Occipital lobe (tissue), 3 donors: ENCODE measurements at places on chromosomes 1 and 21.
A peak's percentile ranks its signal among the peaks of the same experiment; 100 is the strongest.

DNA sequence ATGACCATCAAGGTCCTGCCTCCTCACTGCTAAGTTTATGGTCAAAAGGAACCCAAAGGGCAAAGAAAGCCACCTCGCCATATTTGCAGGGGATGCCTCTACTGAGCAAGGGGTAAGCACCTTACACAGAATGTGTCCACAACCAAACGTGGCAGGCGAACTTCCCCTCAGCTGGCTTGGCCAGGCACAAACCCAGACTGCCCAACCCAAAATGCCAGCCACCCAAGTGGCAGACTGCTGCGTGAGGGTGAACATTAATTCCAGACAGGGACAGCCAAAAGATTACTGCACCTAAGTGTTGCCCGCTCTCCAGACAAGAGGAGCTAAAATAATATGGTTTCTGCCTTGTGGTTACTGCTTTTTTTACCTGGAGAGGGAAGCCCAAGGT lies 16.0 kb downstream of the ZNF697 start:
- no peak for DNase-seq

GRCh38 chr1:218942431-218942830 lies 231.2 kb upstream of the LYPLAL1 start:
- DNase-seq: no peak

DNA sequence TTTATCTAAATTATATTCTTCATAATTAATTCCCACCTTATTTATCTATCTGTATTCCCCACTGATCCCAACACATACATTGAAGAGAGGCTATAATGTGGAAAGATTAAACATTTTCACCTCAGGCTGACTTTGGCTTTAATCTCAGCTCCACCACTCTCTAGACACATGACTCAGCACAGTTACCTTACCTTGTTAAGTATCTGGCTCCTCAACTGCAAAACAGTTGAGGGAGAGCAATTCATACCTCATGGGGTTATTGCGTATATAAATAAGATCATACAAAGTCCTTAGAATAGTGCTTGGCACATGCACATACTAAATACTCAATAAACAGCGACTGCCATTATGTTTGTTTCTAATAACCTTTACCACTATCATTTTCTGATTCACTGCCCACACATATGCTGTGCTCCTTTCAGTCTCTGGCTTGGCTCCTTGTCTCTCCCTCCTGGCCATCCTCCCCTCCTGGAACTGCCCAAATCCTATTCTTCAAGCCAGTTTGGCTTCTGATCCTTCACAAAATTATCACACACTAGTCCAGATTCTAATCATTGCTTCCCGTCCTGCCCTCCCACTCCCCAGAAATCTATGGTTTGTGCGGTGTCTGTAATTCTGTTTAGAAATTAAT lies 50.1 kb downstream of the BCL9 start:
- no peak for DNase-seq

DNA sequence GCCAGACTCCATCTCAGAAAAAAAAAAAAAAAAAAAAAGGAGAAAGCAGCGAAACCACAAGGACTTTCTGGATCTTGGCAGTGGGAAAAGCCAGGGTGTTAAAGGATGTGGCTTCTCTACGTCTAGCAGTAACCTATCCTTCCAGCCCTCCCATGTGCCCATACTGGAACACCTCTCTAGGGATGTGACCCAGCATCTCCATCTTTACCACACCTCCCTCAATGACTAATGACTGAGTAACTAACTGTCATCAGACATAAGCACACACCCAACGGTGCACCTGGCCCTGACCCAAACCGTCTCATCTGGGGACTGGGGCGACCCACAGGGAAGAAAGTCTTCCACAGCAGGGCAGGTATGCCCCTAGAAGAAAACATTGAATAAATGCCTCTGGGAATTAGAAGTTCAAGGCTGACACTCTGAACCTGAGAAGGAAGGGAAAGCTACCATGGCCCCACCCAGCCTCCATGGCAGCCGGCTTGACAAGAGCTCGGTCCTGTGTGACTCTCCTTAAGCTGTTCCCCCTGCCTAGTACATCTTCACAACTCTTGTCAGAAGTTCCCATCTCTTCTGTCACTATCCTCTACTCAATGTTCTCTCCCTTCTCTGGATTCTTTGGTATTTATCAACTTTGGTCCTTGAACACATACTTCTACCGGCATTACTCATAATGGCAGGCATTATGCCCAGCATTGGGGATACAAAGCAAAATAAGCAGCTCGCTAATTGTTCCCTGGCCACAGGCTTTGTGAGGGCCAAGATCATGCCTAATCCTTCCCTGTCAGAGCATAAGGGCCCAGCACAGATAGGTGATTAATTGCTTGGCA lies 14.8 kb upstream of the PAQR6 start:
- DNase-seq: no peak

DNA sequence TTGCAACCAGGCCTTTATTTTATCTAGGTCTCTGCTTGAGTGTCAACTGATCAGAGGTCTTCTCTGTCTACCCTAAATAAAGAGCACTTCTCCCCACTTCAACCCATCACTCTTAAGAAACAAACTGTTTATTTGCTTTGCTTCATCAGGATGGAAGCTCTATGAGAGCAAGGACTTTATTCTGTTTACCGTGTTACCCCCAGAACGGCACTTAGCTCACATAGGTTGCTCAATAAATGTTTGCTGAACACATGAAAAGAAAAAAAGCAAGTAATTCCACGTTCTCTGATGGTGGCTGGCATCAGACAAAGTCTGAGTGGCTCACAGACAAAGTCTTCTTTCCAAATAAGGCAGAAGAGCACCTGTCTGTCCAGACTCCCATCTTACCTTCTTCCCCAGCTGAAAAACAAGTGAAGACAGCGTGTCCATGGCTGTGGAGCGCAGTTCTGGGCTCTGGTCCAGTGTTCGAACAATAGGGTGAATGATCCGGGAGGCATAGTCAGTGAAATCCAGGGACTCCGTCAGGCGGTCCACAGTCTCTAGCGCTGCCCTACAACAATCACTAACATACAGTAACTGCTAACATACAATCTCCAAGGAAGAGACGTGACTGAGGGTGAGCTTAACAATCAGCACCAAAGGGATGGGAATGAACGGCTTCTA lies 22.9 kb downstream of the ANGPTL7 start:
- peak; percentile 35 for DNase-seq

DNA sequence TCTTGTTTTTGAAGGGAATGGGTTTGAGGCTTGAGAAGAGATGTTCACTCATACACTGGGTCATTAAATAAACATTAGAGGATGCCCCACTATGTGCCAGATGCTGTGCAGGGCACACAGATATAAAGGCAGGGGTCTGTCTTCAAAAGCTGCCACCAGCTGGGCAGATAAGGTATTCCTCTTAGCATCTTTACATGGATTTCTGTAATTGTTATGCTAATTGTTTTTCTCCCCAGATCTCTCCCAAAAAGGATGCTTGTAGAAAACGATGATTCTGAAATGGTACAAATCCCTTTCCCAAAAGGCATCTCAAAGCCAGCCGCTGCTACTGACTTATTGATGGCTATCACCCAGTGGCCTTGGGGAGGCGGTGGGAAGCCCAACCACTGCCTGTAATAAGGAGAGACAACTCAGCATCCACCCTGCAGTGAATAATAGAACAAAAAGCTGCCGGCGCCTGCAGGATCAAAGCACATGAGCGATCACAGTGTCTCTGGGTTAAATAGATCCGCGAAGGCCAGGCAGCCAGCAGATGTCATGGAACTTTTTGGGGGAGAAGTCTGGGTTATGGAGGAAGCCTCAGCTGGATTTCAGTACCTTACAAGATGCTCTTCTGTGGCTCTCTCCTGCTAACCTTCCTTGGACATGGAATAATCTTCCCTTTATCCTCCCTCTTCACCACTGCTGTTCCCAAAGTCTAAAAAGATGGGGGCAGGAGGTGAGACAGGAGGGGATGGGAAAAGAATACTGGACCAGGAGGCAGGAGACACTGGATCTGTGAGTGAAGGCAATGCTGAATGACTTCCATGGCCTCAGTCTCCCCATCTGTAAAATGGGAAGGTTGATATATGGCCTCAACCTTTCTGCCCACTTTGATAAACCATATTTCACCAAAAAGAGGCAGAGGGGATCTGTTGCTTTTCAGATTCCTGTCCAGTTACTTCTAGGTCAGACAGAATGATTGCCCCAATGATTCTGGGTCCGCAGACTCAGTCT lies 54.8 kb upstream of the CD34 start:
- no peak for DNase-seq
